ENCODE measurements at places on chromosomes 13 and 19.

GRCh38 chr19:14699641-14700040, 9.8 kb downstream of the ZNF333 start:
- no peak for DNase-seq

GRCh38 chr13:33758113-33758512, 59.8 kb upstream of the RFC3 start:
- DNase-seq = no peak

DNA sequence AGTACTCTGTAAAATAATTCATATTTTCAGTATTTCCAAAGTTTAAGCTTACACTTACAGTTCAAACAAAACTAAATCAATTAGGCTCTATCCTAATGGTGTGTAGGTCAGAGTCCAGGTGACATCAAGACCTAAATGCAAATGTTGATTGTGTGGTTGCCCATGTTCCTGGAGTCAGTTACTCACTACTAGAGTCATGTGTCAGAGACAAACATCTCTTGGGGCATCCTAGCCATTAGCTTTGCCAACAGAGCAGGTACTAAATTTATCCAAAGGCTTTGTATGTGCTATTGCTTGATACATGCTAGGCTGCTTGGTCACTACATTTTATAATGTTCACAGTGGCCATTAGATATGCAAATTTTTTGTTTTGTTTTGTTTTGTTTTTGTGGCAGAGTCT, 11.7 kb downstream of the SPRY2 start:
- DNase-seq = no peak

GRCh38 chr13:28750187-28751045, 31.6 kb upstream of the SLC46A3 start:
- no peak for DNase-seq

- DNase-seq = no peak
Measured at GRCh38 chr13:79581870-79582315, 100.9 kb downstream of the NDFIP2 start.

- DNase-seq = no peak
Measured at GRCh38 chr13:47303626-47304025, 406.8 kb upstream of the HTR2A start.

GRCh38 chr13:42173789-42174343, 98.1 kb upstream of the AKAP11 start:
- no peak for DNase-seq

All from activated naive CD4-positive, alpha-beta T cell treated with anti-CD3 and anti-CD28 coated beads for 36 hours (primary cell).